ENCODE measurements at places on chromosomes 11 and 22.

DNA sequence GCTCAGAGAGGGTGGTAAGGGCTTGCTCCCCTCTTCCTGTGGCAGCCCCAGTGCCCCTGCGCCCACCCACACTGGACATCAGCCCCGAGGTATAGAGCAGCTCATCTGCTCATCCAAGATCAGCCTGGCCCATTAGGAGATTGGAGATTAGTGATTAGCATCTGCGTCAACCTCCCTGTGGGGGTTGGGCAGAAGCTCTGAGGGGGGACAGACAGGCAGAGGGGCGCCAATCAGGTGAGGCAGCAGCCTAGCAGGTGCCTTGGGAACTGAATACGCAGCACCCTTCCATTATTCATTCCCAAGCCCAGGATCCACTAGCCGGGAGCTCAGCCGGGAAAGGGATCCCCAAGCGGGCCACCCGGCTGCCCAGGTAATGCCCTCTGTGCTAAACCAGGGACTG, 11.0 kb downstream of the SMTN start:
- DNase-seq = no peak

- DNase-seq = no peak
Measured at GRCh38 chr22:37753746-37754145, 54.0 kb upstream of the GCAT start.

GRCh38 chr22:48819961-48820360, 1007.7 kb downstream of the BRD1 start:
- DNase-seq = no peak

DNA sequence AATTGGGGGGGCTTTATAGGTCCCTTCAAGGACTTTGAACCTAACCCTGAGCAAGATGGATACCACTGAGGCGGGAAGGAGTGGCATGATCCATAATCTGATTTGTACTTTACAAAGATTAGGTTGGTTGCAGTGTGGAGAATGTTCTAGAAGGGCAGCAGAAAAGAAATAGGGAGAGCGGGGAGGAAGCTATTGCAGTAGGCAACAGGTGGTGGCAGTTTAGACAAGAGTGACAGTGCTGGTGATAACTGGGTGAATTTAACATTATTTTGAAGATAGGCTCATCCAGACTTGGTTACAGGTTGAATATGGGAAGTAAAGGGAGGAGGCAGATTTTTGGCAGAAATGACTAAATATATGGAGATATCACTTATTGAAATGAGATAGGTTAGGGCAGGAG, 179.9 kb upstream of the CADM1 start:
- no peak for DNase-seq

- DNase-seq = no peak
Measured at GRCh38 chr11:78708388-78708787, 133.7 kb upstream of the NARS2 start.

- no peak for DNase-seq
Measured at GRCh38 chr22:49455595-49455994, 372.1 kb downstream of the BRD1 start.

GRCh38 chr11:3783611-3784010, 13.7 kb downstream of the NUP98 start:
- no peak for DNase-seq

GRCh38 chr22:48186146-48186790, 1423.8 kb downstream of the TBC1D22A start:
- no peak for DNase-seq

GRCh38 chr11:83152264-83152663, 4.7 kb upstream of the PCF11 start:
- no peak for DNase-seq

- DNase-seq = no peak
Measured at GRCh38 chr11:2450321-2451041, 5.7 kb downstream of the KCNQ1 start.

- DNase-seq = no peak
Measured at GRCh38 chr11:9219115-9219514, 46.0 kb downstream of the DENND5A start.

- no peak for DNase-seq
Measured at GRCh38 chr11:66287889-66288670, 863 bp downstream of the YIF1A start.

GRCh38 chr11:125935618-125936199, 10.1 kb upstream of the VSIG10L2 start:
- DNase-seq = no peak

GRCh38 chr11:11171854-11172253, 181.2 kb downstream of the CSNK2A3 start:
- no peak for DNase-seq

GRCh38 chr11:110356762-110357671, 60.6 kb upstream of the RDX start:
- DNase-seq = no peak

DNA sequence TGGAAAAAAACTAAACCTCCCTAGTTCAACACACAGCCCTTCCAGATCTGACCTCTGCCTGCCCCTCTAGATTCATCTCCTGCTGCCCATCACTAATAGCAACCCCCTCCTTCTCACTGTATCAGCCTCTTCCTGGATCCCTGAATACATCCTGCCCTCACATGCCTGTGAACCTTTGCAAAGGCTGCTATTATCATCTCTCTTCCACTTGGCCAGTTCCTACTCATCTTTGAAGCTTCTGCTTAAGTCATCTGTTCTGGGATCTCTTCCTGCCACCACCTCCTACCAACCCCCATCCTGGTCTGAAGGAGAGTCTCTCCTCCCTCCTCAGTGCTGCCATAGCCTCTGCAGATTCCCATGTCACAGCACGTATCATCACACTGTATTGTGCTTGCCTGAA, 38.0 kb upstream of the AMOTL1 start:
- DNase-seq = no peak

DNA sequence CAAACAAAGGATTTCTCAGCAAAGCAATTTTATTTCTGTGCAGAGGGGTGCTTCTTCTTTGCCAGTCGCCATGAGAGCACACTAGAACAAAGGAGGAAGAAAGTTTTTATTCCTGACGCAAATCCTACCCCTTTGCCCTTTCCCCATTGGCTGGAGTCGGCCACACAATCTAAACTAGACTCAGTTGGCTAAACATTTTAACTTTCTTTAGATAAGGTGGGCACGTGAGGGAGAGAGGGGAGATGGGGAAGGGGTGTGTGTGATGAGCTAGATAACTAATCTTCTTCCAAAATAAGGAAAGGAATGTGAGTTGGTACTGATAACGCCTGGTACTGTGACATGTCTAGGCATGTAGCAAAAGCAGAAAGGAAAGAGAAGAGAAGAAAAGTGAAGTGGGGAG, 626 bp downstream of the TRIM22 start:
- DNase-seq = no peak

- no peak for DNase-seq
Measured at GRCh38 chr11:28490773-28491382, 382.7 kb downstream of the METTL15 start.

DNA sequence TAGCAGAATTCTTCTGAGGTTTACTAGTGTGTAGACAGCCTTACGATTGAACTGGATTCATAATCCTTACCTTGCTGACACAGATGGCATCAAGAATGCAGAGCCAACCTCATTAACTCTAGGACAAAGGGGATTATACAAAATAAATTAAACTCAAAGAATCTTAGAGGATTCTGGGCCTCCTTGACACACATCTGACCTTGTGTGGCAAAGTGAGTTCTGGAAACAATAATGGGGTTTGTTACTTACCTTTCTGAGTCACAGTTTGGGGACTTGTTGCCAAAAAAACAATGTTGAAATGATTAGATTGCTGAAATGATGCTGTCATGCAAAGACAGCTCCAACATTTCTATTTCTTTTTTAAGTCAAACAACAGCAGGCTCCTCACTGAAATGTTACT, 179.1 kb upstream of the ISX start:
- DNase-seq = no peak

DNA sequence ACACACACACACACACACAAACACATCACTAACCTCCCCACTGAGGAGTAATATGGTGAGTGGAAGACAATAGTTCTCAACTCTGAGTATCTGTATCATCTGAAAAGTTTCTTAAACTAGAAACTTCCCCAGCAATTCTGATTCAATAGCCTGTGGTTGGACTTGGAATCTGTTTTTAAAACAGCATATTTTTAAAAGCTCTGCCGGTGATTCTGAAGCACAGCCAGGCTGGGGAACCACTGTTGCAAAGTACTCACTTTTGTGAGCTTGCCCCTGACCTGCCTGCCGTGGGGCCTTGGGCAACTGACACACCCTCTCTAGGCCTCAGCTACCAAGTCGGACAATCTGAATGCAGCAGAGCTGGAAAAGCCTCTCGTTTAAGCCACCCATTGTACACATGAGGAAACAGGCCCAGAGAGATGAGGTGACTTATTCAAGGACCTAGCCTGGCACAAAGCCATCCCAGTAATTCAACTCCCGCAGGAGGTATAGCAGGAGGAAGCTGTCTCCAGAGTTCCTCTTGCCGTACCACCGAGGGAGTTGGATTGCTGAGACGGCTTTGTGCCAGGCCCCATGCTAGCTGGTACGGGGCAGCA, 8.9 kb downstream of the SLC15A3 start:
- DNase-seq = no peak

DNA sequence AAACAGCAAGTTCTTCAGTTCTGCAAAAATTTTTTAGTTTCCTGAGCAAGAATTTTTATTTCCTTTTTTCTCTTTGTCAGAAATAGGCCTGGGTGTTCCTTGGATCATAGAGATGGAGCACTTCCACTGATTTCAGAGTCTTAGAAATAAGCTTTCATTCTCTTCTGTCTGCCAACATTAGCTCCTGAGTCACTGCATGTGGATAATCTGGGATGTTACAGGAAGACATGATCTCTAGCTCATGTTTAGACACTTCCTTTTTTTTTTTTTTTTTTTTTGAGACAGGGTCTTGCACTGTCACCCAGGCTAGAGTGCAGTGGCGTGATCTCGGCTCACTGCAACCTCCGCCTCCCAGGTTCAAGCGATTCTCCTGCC, 13.2 kb upstream of the TMEM218 start:
- no peak for DNase-seq

DNA sequence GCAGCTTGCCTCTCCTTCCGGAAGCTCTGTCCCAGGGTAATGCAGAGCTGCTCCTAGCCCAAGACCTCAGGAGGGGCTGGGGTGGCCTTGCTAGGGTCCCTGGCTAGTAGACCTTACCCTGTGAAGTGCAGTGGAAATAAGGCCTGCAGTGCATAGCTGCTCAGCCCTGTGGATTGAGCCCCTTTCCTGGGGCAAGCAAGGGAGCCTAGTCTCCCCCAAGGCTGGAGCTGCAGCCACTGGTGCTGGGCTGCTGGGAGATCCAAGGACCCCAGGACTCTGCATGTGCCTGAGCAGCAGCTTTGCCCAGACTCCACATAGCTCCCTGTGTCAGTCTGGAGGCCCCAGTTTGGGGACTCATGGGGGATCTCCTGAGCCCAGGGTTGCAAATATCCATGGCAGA, 57.9 kb downstream of the FANCF start:
- no peak for DNase-seq

- no peak for DNase-seq
Measured at GRCh38 chr11:120131941-120132644, 5.8 kb downstream of the TRIM29 start.

GRCh38 chr22:47144791-47145425, 382.5 kb downstream of the TBC1D22A start:
- DNase-seq = no peak

DNA sequence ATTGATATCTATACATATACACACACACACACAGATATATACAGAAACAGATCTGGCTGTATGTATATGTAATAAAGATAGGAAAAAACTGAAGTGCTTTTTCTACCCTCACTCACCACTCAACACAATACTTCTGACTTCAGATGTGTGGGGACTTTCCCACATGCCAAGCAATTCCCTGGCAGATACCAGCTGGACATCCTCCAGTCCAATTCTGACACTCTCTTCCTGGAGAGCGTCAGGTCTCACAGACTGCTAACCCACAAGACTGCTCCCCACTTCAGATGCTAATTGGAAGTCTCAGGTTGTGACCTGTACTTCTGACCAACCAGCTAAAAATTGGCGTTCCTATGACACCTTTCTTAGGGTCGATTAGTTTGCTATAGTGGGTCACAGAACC, 140.6 kb downstream of the ATG16L2 start:
- no peak for DNase-seq

DNA sequence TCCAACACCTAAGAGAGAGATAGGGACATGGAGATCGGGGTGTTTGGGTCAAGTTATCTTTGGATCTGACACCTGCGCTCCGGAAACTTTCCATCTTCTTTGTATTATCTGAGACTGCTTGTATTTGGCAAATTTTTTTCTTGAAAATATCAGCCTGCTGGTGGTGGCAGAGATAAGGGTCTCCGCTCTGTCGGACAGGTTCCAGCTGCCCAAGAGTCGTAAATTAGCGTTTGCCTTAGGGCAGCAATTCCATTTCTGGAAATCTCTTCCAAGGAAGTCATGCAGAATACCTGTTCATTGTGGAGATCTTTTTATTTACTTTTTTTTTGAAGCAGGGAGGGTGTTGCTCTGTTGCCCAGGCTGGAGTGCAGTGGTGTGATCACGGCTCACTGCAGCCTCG, 19.5 kb upstream of the CSNK1E start:
- DNase-seq = no peak

- no peak for DNase-seq
Measured at GRCh38 chr11:57464539-57465181, 4.3 kb downstream of the RTN4RL2 start.

DNA sequence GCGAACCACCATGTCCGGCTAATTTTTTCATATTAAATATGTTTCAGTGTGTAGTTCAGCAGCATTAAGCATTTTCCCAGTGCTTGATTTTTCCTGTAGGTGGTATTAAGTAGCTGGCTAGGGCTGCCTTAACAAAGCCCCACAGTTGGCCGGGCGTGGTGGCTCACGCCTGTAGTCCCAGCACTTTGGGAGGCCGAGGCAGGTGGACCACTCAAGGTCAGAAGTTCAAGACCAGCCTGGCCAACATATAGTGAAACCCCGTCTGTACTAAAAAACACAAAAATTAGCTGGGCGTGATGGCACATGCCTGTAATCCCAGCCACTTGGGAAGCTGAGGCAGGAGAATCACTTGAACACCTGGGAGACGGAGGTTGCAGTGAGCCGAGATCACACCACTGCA, 33.5 kb upstream of the TOLLIP start:
- DNase-seq = no peak

GRCh38 chr11:78635814-78636506, 61.3 kb upstream of the NARS2 start:
- no peak for DNase-seq

DNA sequence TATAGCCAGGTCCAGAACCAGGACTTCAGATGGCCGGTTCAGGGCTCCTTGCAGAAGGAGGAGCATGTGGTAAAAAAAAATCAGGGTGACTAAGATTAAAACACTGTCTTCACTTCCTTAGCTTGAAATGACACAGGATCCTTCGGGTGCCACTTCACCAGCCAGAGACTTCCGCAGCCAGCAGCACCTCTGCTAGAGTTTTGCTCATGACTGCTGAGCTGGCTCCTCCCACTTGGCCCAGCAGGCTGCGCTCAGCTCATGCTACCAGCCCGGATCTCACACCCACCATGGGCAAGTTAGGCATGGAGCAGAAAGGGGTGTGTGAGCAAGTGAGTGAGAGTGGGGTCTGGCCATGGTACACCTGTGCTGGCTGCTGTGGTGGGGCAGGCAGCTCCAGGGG, 6.6 kb upstream of the MS4A18 start:
- no peak for DNase-seq

GRCh38 chr22:38218661-38219622, 17.1 kb downstream of the MAFF start:
- no peak for DNase-seq

All from HEK293T (cell line).